ENCODE measurements at places on chromosomes 13 and 19. TPM values are rescaled to one million over a fixed set of nuclear protein-coding genes. Genes with fewer than 3 reads are reported as not detected.

The SAMD4B gene
- 35.5 TPM for total RNA-seq

The CASP14 gene
- total RNA-seq, result not detected

GRCh38 chr13:96637039-96637438, 357.2 kb downstream of the OXGR1 start:
- H3K27me3 ChIP-seq, result no peaks in the 10 kb centered on the region
- no peak overlapping the region for H3K27ac ChIP-seq

DNA sequence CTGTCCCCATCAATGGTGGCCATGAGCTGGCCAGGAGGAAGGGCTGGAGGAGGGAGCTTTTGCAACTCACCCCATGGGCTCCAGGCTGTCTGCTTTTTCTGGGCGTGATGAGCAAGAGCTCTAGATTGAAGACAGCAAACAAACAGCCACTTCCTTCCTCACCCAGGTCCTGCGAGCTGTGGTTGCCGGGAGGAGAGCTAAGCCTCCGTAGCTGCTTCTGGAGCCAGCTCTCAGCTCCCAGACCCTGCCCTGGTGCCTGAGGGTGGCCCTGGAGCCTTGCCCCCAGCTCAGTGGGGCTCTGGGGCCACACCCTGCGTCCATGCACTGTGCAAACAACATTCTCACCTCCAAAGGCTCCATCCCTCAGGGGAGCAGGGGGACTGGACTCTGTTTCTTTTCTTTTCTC, 6.2 kb downstream of the MYO1F start:
- H3K36me3 ChIP-seq, result peaks cover 6% of the 10 kb centered on the region
- peak overlapping the region; percentile 96 for H3K27ac ChIP-seq
- peaks cover 58% of the 10 kb centered on the region for H3K4me1 ChIP-seq
- H3K27me3 ChIP-seq, result no peaks in the 10 kb centered on the region
- DNase-seq, result peak; percentile 73

DNA sequence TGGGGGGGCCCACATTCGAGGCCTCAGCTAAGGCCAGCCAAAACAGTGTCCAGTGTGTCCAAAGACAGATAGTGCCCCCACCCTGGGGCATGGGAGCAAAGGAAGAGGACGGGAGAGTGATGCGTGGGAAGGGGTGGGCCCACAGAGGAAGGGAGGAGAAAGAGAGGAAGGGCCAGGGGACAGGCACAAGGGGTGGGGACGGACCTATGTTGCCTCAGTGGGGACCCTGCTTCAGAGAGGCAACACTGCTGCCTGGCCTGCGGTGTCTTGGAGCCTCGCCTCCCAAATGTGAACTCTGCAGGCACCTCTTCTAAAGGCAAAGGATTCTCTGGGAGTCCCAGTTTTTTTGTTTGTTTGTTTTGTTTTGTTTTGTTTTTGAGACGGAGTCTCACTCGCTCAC, 230.2 kb upstream of the MAB21L1 start:
- no peak overlapping the region for H3K27ac ChIP-seq
- no peak overlapping the region for H3K4me3 ChIP-seq
- no peaks in the 10 kb centered on the region for H3K4me1 ChIP-seq
- no peaks in the 10 kb centered on the region for H3K27me3 ChIP-seq

- H3K27ac ChIP-seq, result no peak overlapping the region
- no peaks in the 10 kb centered on the region for H3K4me1 ChIP-seq
- DNase-seq, result no peak
- H3K36me3 ChIP-seq, result peaks cover 2% of the 10 kb centered on the region
These were observed 11.6 kb upstream of the DNMT1 start for GRCh38 chr19:10206226-10206885.

GRCh38 chr19:38648769-38649304, 1.4 kb downstream of the ACTN4 start:
- peak overlapping the region; percentile 87 for H3K27ac ChIP-seq
- DNase-seq, result no peak
- peaks cover 10% of the 10 kb centered on the region for H3K27me3 ChIP-seq
- H3K36me3 ChIP-seq, result peaks cover 18% of the 10 kb centered on the region

- H3K4me3 ChIP-seq, result no peak overlapping the region
- no peaks in the 10 kb centered on the region for H3K36me3 ChIP-seq
- no peak for DNase-seq
- H3K27me3 ChIP-seq, result no peaks in the 10 kb centered on the region
- H3K4me1 ChIP-seq, result peaks cover 1% of the 10 kb centered on the region
These were observed 21.8 kb downstream of the DHRS12 start for GRCh38 chr13:51782026-51782710.

DNA sequence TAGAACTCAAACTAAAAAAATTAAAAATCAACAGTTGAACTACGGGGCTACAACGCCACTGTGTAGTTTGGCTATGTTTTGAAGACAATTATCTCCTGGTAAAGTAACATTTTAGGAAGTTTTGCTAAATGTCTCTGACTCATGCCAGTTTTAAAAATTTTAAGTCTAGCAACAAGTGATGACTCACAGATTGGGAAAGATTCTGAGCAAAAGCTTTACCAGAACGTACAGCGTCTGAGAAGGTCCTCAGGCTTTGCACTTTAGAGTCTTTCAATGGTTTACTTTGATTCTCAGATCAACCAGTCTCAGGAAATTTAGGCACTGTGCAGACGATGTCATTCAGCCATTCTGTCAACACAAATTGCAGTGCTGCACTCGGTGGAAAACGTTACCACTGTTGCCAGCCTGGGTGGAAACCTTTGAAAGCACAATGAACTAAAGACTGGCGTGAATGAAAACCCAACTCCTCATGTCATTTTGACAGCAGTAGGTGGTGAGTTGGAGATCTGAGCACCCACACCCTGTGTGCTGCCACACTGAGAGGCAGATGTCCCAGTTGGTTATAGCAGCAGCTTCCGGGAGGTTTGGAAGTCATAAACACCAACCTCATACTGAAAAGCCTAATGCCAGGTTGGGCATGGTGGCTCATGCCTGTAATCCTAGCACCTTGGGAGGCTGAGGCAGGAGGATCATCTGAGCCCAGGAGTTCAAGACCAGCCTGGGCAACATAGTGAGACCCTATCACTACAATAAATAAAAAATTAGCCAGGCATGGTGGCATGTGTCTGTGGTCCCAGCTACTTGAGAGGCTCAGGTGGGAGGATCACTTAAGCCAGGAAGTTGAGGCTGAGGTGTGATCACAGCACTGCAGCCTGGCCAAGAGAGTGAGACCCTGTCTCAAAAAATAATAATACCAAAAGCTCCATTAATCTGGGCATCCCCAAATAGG, 6.3 kb upstream of the WTIP start:
- H3K36me3 ChIP-seq, result peaks cover 25% of the 10 kb centered on the region
- H3K27me3 ChIP-seq, result peaks cover 4% of the 10 kb centered on the region
- peak overlapping the region; percentile 61 for H3K27ac ChIP-seq
- peaks cover 9% of the 10 kb centered on the region for H3K4me1 ChIP-seq
- DNase-seq, result peak; percentile 28

The ZSCAN5A gene
- 7.7 TPM for total RNA-seq

All from activated CD8-positive, alpha-beta T cell treated with anti-CD3 and anti-CD28 coated beads for 36 hours (primary cell).